ENCODE measurements at places on chromosomes 5 and 9.

- no peak for DNase-seq
Observed at GRCh38 chr9:22682536-22682935, 235.9 kb downstream of the DMRTA1 start.

GRCh38 chr5:74413403-74414048 is 227.0 kb downstream of the ENC1 start:
- DNase-seq: no peak

DNA sequence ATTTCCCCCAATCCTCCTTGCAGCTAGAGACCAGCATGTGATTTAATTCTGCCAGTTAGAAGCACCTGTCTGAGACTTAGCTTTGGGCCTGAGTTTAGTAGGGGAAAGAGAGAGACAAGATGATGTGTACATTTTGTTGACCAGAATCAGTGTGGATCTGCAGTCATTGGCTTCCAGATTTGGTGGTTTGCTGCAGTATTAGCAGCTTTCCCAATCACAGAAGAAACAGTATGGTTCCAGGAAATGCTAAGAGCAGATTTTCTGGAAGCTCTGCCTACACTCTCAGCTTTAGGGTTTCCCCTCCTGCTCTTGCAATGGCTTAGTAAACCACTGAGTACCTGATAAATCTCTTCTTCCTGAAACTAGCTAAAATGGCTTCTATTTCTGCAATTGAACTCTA is 48.8 kb upstream of the FREM1 start:
- DNase-seq: no peak

DNA sequence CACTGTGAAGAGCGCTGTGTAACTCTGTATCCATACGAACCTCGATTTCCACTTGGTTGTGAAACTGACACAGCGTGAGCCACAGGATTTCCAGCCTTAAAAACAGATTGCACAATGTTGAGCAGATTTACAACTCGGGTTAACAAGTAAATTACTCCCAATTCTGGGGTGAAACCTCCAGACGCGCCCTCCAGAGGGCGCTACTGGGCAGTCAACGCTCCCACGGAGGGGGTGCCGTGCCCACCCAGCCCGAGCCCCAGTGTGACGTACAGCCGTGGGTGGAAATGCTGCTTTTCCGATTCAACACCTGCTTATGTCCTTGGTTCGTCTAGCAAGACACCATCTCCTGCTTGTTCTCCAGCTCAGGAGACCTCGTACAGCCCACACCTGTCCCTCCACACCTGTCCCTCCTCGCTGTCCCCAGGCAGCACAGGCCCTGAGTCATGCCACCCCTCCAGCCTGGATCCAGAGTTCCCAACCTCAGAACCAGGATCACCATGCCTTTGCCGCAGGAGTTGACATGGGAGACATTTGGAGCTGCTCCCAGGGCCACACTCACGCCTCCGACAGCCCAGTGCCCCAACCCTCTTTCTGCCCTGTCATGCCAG is 34.4 kb upstream of the SLC6A3 start:
- DNase-seq: no peak

- no peak for DNase-seq
Observed at GRCh38 chr5:85000671-85001070, 616.0 kb upstream of the EDIL3 start.

- DNase-seq: no peak
Observed at GRCh38 chr5:83092619-83093018, 15.3 kb downstream of the XRCC4 start.

DNA sequence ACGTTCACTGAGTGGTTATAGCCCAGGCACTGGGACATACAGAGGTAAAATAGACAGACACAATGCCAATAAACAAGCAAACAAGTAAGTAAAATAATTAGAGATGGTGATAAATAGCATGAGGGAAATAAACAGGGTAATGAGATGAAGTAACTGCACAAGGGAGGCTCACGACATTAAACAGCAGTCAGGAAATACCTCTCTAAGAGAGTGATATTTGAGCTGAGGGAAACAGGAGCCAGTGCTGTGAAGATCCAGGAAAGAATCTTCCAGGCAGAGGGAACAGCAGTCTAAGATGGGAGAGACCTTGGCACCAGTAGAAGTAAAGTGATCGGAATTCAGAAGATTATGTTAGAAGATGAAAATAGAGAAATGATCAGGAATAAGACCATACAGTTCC is 279.4 kb downstream of the HINT1 start:
- DNase-seq: no peak
